Upper lobe of right lung (tissue), 1 donor: ENCODE measurements at places on chromosomes 6 and 20.

GRCh38 chr6:33720998-33721397 is 9.5 kb upstream of the UQCC2 start:
- DNase-seq = no peak

DNA sequence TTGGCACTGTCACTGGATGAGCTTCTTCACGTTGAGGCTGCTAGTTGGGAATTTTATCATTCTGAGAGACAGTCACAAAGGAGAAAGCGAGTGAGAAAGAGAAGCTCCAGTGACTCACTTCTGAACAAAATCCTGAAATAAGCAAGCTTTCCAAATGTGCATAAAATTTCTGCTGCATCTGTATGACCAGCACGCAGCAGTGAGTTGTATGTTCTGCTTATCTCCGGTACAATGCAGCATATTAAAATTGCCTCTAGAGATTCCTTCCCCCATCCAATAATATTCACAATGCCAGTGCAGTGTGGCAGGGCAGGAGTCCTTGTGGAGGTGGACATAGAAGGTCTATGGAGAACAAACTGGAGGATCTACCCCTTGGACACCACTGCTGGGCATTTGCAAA is 290.5 kb downstream of the ADGB start:
- no peak for DNase-seq

- no peak for DNase-seq
Observed at GRCh38 chr20:38324159-38324558, 20.2 kb downstream of the BPI start.

DNA sequence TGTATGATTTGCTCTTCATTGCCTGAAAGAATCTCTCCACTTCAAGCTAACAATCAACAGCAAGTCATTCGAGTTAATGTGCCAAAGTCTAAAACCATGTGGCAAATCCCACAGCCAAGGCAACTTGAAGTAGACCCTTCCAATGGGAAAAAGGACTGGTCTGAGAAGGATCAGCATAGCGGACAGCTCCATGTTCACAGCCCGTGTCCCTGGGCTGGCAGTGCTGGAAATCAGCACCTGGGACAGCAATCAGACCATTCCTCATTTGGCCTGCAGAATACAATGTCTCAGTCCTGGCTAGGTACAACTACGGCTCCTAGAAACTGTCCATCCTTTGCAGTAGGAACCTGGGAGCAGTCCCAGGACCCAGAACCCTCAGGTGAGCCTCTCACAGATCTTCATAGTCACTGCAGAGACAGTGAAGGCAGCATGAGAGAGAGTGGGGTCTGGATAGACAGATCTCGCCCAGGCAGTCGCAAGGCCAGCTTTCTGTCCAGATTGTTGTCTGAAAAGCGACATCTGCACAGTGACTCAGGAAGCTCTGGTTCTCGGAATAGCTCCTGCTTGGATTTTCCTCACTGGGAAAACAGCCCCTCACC is 1.1 kb downstream of the GJA10 start:
- DNase-seq = no peak

DNA sequence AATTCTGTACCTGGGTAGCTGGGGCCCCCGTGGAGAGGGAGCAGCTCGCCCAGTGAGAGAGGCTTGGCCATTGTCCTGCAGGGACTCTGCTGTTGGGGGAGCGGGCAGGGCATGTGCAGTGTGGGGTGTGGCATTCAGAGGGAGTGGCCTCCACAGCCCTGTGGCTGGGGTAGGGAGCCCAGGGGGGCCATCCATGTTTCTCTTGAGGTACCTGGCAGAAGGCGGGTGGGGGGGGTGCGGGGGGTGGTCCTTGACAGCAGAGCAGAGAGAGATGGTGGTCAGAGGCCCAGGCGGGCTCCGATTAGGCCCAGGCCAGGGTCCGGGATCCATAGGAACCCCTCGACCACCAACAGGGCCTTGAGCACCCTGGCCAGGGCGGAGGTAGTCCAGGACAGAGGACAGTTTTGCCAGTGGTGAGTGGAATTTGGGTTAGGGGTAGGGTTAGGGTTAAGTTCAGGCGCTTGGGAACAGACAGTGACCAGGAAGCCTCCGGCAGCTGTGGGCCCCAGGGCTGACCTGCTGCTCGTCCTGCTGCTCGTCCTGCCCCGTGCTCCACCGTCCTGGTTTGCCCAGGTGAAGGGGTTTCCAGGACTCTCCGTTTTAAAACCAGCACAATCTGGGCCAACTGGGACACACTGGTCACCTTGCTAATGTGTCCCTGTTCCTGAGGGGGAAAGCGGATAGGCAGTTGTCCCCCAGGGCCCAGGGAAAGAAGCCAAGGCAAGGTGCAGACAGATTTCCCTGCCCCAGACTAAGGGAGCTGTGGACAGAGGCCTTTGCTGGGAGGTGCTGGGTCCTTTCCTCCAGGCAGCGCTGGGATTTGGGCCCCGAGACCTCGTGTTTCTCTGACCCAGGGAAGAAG is 24.8 kb upstream of the MYT1 start:
- DNase-seq = peak; percentile 56

GRCh38 chr20:51828762-51829161 is 26.4 kb upstream of the SALL4 start:
- no peak for DNase-seq

- DNase-seq = no peak
Observed at GRCh38 chr6:168834801-168835200, 393.8 kb downstream of the SMOC2 start.

DNA sequence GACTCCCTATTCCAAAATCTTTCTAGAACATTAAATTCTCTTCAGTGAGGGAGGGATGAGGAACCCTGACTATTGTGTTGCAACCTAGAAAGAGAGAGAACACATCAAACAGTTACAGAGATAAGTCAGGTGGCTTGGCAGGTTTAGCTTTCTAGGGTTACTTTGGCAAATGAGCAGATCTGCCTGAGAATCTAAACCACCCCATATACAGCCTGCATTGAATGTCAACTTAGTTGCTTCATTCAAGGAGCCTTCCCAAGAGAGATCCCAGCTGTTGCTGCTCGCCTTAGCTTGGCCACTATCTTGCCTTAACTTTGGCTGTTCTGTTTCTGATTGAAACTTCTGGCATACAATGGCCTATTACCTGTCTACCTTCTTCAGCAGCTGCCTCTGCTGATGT is 74.7 kb upstream of the TCF21 start:
- DNase-seq = no peak

GRCh38 chr20:10603378-10603777 is 70.4 kb downstream of the JAG1 start:
- DNase-seq = no peak

DNA sequence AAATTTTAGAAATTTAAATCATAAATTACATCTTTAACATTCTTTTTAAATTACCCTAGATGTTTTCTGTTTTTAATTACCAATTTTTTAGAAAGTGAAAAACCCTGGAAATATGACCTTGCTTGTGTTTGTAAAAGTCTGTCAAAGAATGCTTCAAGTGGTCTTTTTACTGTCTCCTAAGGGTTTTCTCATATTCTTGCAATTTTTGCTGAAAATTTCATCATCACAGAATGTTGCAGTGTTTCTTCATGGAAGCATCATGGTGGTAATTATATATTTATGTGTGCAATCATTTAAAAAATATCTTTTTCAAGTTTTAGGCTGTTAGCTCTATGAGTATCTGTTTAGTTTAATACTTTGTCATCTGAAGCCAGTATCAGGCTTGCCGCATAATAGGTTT is 178.2 kb downstream of the HDGFL1 start:
- no peak for DNase-seq

- no peak for DNase-seq
Observed at GRCh38 chr6:113172531-113172966, 684.6 kb upstream of the MARCKS start.

- DNase-seq = no peak
Observed at GRCh38 chr6:56660381-56660730, 17.7 kb upstream of the DST start.

- no peak for DNase-seq
Observed at GRCh38 chr6:148509119-148509799, 166.6 kb downstream of the SASH1 start.

DNA sequence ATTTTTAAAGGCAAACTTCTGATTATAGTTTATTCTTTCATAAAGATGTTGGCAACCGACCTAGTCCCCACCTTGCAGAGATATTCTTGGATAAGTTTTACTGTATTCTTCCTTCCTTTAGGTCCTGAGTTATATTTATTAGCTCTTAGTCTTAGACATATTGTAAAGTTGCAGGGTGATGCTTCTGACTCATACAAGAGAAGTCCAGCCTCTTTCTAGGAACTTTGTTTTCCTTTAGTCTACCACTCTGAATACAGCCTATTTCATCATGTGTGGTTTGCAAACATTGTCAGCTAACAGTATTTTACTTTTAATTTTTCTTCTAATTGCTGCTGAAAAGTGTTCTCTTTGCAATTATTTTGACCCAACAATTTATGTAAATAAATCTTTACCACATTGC is 686.7 kb downstream of the COL12A1 start:
- DNase-seq = no peak

GRCh38 chr6:125658136-125658535 is 91.3 kb upstream of the HEY2 start:
- no peak for DNase-seq

- no peak for DNase-seq
Observed at GRCh38 chr6:107323133-107323785, 136.1 kb downstream of the PDSS2 start.

DNA sequence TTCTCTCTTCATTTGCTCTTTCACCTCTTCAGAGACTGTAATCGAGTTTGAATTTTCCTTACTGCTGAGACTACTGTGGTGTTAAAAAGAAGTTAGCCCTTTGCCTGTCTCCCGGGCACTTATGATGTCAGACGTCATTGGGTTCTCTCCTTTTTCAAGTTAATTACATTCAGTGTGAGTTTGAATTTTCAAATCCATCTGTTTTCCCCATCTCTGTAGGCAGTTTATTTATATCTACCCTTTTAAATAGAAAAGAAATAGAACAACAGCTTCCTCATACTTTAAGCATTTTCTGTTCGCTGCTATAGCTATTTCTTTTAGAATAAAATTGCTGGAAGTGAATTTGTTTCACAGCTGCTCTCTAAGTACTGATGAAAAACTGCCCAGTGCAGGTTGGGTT is 81.4 kb downstream of the MCHR2 start:
- DNase-seq = no peak

DNA sequence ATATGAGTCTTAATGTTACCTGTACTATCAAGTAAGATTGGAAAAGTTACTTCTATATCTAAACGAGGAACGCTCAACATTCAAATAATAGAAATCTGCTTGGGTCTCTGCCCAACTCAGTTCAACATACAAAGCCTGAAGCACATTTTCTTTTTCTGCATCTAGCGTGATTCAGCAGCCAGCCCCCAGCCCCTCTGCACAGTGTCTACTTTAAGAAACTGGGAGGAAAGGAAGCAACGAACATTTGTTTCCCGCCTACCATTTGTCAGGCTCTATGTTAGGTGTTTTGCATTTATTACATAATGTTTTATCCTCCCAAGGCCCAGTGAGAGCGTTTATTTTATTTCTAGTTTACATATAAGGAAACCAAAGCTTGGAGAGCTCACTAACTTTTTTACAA is 17.3 kb downstream of the PHACTR1 start:
- no peak for DNase-seq

DNA sequence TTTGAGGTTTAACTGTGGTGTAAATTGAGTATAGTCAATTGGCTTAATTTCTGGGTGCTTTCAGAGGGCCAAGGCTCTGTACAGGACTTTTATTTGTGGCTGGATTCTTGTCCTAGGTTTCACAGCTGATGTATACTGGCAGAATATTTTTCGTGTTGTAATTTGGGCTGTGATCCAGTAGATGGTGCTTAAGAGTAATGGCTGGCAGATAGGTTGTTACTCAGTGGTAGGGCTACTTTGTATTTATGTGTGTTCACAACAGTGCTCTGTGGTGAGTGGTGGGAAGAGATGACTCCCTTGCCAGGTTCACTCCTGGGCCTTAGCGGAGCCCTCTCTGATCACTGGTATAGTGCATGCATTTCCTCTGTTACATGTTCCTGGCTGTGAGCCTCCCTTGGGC is 34.5 kb upstream of the FERMT1 start:
- DNase-seq = no peak

- no peak for DNase-seq
Observed at GRCh38 chr6:168310945-168311344, 8.6 kb downstream of the DACT2 start.

DNA sequence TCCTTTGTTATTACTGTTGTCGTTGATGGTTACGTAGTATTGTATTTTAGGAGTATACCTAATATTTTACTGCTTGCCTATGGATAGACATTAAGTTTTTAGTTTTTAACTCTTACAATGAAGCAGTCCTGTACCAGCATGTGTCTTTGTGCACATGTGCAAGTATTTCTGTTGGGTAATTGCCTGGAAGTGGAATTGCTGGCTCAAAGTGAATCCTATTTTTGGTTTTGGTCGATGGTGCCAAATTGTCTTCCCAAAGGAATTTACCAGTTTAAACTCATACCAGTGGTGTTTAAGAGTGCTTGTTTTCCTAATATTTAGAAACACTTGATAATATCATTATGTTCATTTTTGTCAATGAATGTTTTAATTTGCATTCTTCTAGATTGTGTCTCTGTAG is 75.5 kb downstream of the ANKS1A start:
- DNase-seq = no peak

DNA sequence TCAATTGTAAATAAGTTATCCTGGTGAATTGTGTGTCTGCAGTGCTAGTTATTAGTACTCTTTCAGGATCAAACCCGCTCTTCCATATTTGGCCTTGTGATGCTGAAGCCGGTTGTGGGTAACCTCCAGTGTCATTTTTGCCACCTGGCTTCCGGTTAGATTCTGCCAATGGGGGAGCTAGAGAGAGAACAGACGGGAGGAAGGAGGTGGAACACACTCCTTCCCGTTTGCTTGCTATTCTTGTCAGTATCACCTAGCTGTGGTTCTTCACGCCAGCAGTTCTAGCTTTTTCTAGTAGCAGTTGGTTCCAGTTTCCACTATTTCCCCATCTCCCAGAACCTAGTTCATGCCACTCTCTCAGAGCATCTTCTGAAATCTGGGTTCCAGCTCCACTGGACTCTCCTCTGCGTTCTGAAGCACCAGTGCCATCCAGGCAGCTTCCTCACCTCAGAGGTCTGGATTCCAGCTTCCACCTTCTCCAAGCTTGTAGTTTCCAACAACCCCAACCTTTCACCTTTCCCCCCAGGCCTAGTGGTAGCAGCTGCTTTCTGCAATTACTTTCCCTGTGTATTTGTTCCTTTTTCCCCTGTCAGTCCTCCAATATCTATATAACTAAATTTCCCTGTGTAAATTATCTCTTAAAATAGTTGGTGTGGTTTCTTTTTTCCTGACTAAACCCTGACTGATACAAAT is 46.9 kb upstream of the LOC128125822 start:
- no peak for DNase-seq

- DNase-seq = no peak
Observed at GRCh38 chr20:43955750-43956191, 41.1 kb downstream of the TOX2 start.

GRCh38 chr20:1081891-1082290 is 36.5 kb upstream of the PSMF1 start:
- DNase-seq = no peak

GRCh38 chr6:6661684-6662083 is 73.2 kb downstream of the LY86 start:
- DNase-seq = no peak
